ENCODE measurements at places on chromosomes 2 and 18.

DNA sequence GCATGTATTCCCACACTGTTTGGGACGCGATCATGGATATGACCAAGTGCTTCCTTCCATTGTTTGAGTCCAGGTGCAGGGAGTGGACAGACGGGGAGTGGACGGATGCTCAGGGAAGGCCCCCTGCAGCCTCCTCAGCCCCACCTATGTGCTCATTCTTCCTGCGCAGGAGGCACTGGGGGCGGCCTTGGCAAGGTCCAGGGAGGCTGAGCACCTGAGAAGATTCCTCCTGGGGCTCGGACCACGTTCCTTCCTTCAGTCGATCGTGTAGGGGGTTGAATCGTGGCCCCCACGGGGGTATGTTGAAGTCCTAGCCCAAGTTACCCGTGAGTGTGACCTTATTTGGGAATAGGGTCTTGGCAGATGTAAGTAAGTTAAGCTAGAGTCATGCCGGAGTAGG is 60.4 kb downstream of the ASB1 start:
- no peak overlapping the region for H3K4me3 ChIP-seq
- H3K27ac ChIP-seq: no peak overlapping the region
- H3K4me1 ChIP-seq: no peaks in the 10 kb centered on the region
- no peaks in the 10 kb centered on the region for H3K27me3 ChIP-seq

DNA sequence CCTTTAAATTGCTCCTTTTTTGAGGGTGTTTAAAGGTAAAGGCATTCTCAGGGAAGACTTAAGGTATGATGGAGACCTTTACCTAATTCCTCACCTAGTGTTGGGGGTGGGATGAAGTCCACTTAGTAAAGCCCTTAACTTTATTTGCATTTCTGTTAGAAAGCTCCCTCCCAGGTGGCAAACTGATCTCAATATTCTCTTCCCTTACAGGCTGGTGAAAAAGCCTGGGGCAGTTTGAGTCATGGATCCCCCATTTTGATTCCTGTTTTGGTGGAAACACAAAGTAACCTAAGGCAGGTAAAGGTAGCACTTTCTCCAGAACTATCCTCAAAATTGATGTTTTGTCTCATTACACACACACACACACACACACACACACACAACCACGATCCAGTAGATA is 33.8 kb upstream of the HNRNPA3 start:
- DNase-seq: no peak
- H3K4me3 ChIP-seq: no peak overlapping the region
- H3K36me3 ChIP-seq: no peaks in the 10 kb centered on the region
- no peak overlapping the region for H3K27ac ChIP-seq
- no peaks in the 10 kb centered on the region for H3K4me1 ChIP-seq

- no peaks in the 10 kb centered on the region for H3K4me1 ChIP-seq
- peak overlapping the region; percentile 58 for H3K27ac ChIP-seq
- H3K4me3 ChIP-seq: no peak overlapping the region
Observed at GRCh38 chr2:205661281-205661680, 21.0 kb upstream of the NRP2 start.

DNA sequence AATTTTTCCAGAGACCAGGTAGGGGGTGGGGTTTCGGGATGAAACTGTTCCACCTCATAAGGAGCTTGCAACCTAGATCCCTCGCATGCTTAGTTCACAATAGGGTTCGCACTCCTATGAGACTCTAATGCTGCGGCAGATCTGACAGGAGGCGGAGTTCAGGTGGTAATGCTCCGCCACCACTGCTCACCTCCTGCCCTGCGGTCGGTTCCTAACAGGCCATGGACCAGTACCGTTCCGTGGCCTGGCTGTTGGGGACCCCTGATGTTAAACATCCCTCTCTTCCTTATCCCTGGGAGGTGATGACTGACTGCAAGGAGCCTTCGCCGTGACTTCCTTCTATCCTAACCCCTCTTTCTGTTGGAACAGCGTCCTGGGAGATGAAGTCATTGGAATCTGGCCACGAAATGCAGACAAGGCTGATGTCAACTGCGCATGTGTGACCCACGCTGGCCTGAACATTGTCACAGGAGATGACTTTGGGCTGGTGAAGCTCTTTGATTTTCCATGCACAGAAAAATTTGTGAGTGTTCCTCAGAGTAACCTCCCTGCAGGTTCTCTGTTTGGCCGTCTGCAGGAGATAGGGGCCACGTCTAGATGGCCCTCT is 82.4 kb downstream of the RTN4 start:
- no peaks in the 10 kb centered on the region for H3K4me1 ChIP-seq
- no peak overlapping the region for H3K4me3 ChIP-seq
- H3K27me3 ChIP-seq: no peaks in the 10 kb centered on the region

DNA sequence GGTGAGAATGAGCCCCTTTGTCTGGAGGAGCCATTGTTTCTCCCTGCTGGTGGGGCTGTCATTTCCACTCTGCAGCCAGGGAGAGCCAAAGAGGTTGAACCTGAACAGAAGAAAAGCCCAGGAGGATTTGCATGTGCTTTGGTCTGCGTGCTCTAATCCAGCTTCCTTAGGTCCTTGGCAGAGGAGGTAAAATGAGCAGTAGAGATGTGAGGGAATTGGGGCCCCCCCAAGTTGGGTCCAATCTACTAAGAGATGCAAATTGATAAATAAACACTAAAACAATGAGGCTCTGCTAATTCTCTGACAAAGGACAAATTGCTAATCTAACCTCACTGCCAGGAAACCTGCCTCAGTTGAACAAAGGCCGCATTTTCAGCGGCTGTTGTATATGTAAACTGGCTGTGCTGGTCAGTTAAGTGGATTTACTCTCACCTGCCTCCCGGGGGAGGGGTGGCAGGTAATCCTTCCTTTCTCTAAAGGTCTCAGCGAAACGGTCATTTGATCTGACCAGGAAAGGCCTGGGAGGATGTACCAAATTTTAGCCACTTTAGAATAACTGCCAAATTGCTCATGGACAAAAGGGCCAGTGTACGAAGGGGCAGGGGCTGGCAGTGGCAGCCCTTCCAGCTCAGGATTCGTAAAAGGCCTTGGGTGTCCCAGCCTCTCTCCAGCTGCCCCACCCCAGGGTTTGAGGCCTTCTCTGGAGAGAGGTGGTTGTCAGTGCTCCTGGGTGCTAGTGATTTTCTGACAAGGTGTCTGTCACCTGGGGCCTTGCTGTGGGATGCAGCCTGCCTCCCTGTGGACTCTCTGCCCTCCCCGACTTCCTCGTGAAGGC is 193.6 kb downstream of the MIB1 start:
- no peak overlapping the region for H3K4me3 ChIP-seq
- H3K27ac ChIP-seq: no peak overlapping the region
- H3K36me3 ChIP-seq: no peaks in the 10 kb centered on the region
- H3K27me3 ChIP-seq: no peaks in the 10 kb centered on the region
- no peaks in the 10 kb centered on the region for H3K4me1 ChIP-seq
- DNase-seq: no peak

DNA sequence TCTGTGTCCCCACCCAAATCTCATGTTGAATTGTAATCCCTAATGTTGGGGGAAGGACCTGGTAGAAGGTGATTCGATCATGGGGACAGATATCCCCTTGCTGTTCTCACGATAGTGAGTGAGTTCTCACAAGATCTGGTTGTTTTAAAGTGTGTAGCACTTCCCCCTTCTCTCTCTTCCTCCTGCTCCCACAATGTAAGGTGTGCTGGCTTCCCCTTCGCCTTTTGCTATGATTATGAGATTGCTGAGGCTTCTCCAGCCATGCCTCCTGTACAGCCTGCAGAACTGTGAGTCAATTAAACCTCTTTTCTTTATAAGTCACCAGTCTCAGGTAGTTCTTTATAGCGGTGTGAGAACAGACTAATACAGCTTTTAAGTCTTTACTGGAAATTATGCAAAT is 193.3 kb upstream of the RBBP8 start:
- DNase-seq: no peak
- H3K4me1 ChIP-seq: no peaks in the 10 kb centered on the region
- H3K36me3 ChIP-seq: no peaks in the 10 kb centered on the region
- H3K4me3 ChIP-seq: no peak overlapping the region

- peak overlapping the region; percentile 14 for H3K27ac ChIP-seq
- peak; percentile 43 for DNase-seq
- H3K27me3 ChIP-seq: no peaks in the 10 kb centered on the region
Observed at GRCh38 chr2:64876137-64876647, 113.0 kb upstream of the SLC1A4 start.

- no peak overlapping the region for H3K4me3 ChIP-seq
- no peaks in the 10 kb centered on the region for H3K4me1 ChIP-seq
- H3K27me3 ChIP-seq: no peaks in the 10 kb centered on the region
- no peak overlapping the region for H3K27ac ChIP-seq
Observed at GRCh38 chr2:203730076-203730729, 23.8 kb downstream of the CD28 start.

DNA sequence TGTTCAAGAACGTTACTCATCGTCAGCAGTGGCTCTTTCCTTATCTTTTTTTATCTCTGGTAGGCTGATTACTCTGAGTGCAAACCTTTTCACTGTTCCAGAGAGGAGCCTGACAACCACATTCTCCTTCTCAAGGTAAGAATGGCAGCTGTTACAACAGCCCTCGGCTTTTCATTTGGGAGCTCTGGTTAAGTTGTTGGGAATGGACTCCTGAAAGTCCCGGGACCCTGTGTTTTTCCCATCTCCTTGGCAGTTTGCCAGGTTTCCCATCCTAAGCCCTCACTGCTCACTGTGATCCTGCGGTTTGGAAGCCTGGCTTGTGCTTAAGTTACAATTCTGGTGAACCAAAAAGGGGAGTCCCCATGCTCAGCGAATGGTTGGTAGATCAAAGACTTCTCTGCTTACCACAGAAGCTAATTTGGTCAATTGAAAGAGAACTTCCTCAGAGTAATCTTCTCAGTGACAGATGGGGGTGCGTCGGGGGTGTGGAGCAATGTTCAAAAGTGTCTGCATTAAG is 122.3 kb downstream of the LYPD6B start:
- no peaks in the 10 kb centered on the region for H3K4me1 ChIP-seq
- no peaks in the 10 kb centered on the region for H3K36me3 ChIP-seq
- no peaks in the 10 kb centered on the region for H3K27me3 ChIP-seq
- H3K27ac ChIP-seq: no peak overlapping the region

- peaks cover 11% of the 10 kb centered on the region for H3K4me1 ChIP-seq
- no peaks in the 10 kb centered on the region for H3K27me3 ChIP-seq
- no peaks in the 10 kb centered on the region for H3K36me3 ChIP-seq
- peak overlapping the region; percentile 96 for H3K27ac ChIP-seq
- DNase-seq: no peak
Observed at GRCh38 chr2:238598802-238599530, 172.2 kb downstream of the ASB1 start.

GRCh38 chr2:209661286-209661894 is 110.2 kb upstream of the UNC80 start:
- DNase-seq: no peak
- H3K4me3 ChIP-seq: no peak overlapping the region
- H3K27ac ChIP-seq: no peak overlapping the region
- H3K27me3 ChIP-seq: no peaks in the 10 kb centered on the region
- no peaks in the 10 kb centered on the region for H3K36me3 ChIP-seq
- H3K4me1 ChIP-seq: no peaks in the 10 kb centered on the region

GRCh38 chr18:3664563-3665178 is 214.7 kb downstream of the TGIF1 start:
- H3K36me3 ChIP-seq: no peaks in the 10 kb centered on the region
- no peak overlapping the region for H3K27ac ChIP-seq
- no peaks in the 10 kb centered on the region for H3K27me3 ChIP-seq
- no peak for DNase-seq
- no peak overlapping the region for H3K4me3 ChIP-seq

DNA sequence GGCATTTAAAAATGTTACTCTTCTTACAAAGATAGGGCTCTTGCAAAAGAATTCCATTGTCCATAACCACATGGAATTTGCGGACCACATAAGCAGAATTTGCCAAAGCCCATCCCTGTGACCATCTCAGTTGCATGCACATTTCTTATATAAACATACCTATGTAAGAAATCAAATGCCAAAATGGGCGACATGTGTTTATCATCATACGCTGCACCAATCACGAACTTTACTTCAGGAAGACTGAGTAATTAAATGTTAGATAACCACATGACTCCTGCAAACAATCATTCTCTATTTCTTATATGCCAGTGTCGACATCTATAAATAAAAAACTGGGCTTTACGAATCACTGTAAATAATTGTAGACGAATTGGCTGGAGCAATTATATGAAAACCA is 186.1 kb upstream of the RBMS1 start:
- H3K27ac ChIP-seq: no peak overlapping the region
- no peak for DNase-seq
- no peaks in the 10 kb centered on the region for H3K4me1 ChIP-seq
- no peaks in the 10 kb centered on the region for H3K27me3 ChIP-seq
- no peaks in the 10 kb centered on the region for H3K36me3 ChIP-seq

- H3K4me1 ChIP-seq: no peaks in the 10 kb centered on the region
- no peak overlapping the region for H3K4me3 ChIP-seq
- no peaks in the 10 kb centered on the region for H3K36me3 ChIP-seq
- DNase-seq: no peak
- H3K27ac ChIP-seq: no peak overlapping the region
- no peaks in the 10 kb centered on the region for H3K27me3 ChIP-seq
Observed at GRCh38 chr2:120365236-120365793, 19.4 kb downstream of the INHBB start.

DNA sequence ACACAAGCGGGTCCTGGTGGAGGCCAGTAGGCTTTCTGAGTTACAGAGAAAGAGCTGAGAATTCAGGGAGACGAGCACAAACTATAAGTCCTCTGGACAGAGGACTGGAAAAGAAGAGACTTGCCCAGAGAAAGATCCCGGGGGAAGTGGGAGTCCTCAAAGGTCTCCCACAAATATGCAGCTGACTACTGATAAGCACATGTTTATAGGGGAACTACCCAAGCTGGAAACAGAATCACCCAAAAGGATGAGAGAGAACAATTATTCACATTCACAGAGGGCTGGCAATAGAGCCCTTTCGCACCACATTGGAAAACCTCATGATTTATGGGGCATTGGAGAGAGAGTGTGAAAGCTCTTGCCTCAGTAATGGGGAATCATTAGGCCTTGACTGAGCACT is 337.6 kb downstream of the IRS1 start:
- no peak overlapping the region for H3K27ac ChIP-seq
- H3K27me3 ChIP-seq: no peaks in the 10 kb centered on the region
- no peak for DNase-seq
- no peak overlapping the region for H3K4me3 ChIP-seq

DNA sequence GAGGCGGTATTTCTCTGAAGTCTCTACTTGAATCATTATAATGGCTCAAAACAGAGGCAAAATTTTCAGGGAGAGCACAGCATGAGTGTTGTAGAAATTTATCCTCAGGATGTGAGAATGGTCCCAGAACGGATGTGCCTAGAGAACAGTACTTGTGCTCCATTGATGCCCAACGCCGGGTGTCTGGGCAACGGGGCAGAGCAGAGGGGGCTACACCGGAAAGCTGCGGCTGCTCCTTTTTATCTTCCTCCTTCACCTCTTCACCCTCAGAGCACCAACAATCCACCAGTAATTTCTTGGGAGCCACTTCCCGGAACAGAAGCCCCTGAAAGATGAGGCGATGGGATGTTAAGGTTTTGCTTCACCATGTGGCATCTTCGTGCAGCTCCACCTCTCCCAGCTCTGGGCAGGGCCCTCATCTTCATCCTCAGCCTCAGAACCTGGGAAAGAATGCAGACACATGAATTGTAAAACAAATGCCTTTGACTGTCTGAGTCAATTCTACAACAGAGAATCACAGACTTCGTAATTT is 71.5 kb downstream of the PTGR3 start:
- no peak overlapping the region for H3K4me3 ChIP-seq
- no peaks in the 10 kb centered on the region for H3K36me3 ChIP-seq
- no peak overlapping the region for H3K27ac ChIP-seq
- no peaks in the 10 kb centered on the region for H3K4me1 ChIP-seq

Data from uterus (tissue), 4 donors.